H1 (cell line): ENCODE measurements at places on chromosomes 2 and 18. TPM values are rescaled to one million over a fixed set of nuclear protein-coding genes. Genes with fewer than 3 reads are reported as not detected.

DNA sequence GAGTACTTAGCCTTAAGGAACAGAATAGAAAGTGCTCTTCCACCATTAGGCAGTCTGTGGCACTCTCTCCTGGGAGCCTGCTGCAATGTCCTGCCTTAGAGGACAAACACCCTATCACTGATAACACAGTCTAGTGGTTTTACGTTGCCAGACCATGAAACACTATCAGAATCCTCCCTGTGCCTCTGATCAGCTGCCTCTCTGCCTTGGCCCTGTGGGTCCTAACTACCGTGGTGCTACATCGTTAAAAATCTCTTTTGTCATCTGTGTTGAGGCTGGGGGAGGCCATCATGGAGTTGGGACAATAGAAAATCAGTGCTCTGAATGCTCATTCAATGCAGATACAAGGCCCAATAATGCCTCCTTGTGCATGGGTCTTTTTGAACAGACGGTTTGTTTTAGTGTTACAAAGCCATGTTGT is 11.9 kb upstream of the APCDD1 start:
- no peak for DNase-seq

DNA sequence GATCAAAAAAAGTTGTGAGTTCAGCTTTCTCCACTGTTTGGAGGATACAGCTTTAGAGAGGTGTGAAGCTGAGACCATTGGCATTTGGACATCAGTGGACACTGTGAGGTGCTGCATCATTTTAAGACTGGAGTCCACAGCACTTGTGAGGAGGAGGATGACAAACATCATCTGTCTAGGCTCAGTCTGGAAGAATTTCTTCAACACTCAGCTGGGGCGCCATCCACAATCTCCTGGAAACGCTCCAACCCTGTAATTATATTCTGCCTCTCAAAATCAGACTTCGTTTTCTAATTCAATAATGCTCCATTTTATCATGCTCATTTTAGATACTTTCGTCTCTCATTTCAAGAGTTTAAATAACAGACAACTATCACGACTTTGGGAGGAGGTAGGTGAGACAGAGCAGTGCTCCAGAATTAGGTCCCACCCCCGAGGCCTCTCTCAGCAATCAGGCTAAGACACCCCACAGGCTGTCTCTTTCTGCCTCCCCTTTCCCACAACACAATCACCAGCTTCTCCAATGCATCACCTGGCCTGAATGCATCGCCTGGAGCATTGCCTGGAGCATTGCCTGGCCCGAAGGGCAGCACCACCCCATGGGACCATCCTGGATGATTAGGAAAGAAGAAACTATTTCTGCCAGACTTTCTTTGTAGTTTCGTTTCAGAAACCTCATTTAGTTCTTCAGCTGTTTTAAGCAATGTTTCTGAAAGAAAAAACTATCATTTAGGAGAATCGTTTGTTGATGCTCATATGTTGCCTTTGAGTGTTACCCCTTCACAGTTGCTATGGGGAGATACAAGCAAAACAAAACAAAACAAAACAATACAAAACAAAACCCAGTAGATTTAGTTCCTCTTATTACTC is 37.0 kb upstream of the DPP10 start:
- DNase-seq, result no peak

GRCh38 chr2:45786836-45787357 is 135.4 kb downstream of the PRKCE start:
- DNase-seq, result no peak

- no peak for DNase-seq
Measured at GRCh38 chr2:233011702-233012131, 1.3 kb downstream of the NGEF start.

DNA sequence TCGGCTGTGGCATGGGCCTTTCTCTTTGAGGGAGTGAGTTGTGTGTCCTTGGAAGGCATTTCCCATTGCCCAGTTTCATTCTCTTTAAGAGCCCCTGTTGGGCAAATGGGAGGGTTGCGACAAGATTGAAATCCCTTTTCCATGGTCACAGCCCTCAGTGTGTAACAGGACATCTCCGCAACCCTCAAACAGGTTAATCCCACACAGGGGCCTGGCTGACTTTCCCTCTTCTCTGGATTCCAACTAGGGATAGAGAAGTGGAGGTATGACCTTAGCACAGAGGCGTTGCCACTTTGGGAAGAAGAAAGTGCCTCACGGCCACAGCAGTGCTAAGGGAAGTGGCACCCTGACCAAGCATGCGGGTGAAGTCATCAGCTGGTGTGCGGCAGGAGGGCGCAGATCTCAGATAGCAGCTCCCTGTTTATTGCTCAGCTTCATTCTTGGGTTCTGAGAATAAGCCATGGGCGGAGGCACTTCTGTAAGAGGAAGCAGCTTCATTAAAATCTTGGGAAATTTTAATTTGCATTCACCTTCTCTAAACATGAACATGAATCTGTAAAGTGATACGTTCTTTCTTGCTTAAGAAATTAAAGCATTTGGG is 256.5 kb downstream of the GBX2 start:
- no peak for DNase-seq

GRCh38 chr2:73297151-73297559 is 3.8 kb upstream of the EGR4 start:
- no peak for DNase-seq

GRCh38 chr2:84808279-84808678 is 72.6 kb downstream of the TRABD2A start:
- no peak for DNase-seq

DNA sequence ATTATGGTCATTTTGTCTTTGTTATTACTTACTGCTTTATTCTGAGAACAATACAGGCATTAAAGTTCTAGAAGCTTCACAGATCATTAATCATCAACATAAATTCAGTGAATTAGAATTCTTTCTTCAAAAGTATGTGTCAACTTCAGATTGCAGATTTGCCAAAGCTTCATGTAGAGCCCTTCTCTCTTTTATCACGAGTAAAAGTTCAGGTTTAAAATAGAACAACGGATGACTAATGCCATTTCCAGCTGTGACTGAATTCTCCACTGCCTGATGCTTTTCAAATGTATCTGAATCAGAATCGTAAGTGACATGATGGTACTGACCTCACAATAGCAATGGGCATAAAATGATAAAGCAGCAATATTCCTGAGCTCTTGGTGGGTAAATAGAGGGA is 116.0 kb downstream of the ABCA12 start:
- no peak for DNase-seq

GRCh38 chr2:174792309-174793025 is 28.2 kb upstream of the CHRNA1 start:
- DNase-seq, result no peak

DNA sequence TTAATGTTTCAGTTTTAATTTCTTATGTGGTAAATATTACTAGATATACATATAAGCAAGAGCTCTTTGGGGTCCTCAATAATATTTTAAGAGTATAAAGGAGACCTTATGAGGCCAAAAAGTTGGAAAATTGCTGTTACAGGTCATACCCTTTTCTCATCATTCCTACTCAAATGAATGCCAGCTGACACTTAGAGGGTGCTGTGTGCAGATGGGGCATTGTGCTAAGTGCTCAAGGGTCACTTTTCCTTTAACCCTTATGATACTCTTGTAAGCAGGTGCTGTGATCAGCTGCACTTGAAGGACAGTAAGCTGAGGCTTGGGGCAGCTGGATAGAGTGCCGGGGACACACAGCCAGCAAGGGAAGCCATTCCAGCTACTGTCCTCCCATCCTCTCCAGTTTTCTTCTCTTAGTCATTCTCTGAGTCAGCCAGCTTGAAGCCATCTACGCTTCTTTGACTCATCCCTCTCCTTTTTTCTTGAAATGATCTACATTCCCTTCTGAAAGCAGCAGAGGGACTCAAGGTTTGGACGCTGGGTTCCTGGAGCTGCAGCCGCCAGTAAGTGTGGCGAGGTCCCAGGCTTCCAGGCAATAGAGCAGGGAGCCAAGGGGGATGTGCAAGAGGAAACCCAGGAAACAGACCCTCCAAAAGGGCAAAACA is 42.0 kb upstream of the CREB1 start:
- no peak for DNase-seq

Gene EFR3B
- 3.4 and 4.9 TPM in 2 replicates for polyA plus RNA-seq

Gene NEU4
- 0.32 and 0.89 TPM in 2 replicates for polyA plus RNA-seq

Gene TFCP2L1
- 1.5 and 4.0 TPM in 2 replicates for polyA plus RNA-seq

Gene IL1R2
- 0.06 TPM in 1 of 2 replicates, not detected in the other for polyA plus RNA-seq

Gene CCBE1
- 2.1 and 5.2 TPM in 2 replicates for polyA plus RNA-seq

Gene CHRNG
- 0.05 TPM in 2 replicates for polyA plus RNA-seq
